ENCODE measurements at places on chromosomes 7 and 10.

DNA sequence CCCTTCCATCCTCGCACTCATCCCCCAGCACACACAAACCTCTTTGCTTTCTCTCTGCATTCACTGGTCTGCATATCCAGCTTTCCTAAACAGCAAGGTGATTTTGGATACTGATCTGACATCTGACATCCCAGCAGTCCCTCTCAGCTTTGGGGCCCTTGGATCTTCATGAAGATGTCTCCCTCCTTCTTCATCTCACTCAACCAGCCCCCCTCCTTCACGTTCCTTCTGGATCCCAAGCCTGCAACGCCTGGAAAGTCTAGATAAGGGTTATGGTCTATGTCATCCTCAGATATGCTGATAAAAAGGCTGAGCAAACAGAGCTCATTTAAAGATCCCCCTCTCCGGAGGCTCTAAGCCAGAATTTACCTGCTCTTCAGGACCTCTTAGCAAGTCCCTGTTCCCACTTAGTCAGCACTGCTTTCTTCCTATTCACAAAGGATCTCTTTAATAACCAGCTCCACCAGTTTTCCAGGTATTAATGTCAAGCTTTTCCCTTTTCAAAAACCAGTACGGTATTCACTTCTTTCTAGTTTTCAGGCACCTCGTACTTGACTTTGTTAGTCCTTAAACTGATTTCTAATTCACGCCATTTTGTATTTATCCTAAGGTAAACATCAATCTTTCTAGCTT lies 38.9 kb downstream of the CREB3L2 start:
- DNase-seq = no peak

GRCh38 chr7:106022193-106022821 lies 59.2 kb downstream of the CDHR3 start:
- no peak for DNase-seq

- no peak for DNase-seq
Observed at GRCh38 chr10:29881811-29882210, 177.6 kb downstream of the JCAD start.

- DNase-seq = no peak
Observed at GRCh38 chr7:140049339-140050024, 13.3 kb downstream of the PARP12 start.

DNA sequence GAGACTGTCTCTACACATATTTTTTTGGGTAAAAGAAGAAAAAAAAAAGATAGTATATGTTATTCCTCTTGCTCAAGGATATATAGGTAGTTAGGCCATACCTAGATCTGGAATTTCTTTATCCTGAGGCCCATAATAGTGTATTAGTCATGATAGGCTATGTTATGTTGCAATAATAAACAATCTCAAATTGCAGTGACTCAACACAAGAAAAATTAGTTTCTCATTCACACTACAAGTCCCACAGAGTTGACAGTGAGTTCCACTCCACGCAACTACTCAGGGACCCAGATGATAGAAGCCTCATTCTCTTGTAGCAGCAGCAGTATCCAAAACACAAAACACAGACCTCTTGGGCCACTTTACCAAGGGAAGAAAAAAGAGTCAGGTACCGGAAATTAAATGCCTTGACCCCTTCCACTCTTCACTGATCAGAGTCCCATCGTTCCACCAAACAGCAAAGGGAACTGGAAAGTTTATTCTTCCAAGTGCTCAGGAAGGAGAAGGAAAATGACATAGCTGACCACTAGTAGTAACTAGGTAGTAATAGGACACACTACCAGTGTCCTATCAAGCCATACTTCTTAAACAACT lies 7.4 kb upstream of the C10orf67 start:
- no peak for DNase-seq

DNA sequence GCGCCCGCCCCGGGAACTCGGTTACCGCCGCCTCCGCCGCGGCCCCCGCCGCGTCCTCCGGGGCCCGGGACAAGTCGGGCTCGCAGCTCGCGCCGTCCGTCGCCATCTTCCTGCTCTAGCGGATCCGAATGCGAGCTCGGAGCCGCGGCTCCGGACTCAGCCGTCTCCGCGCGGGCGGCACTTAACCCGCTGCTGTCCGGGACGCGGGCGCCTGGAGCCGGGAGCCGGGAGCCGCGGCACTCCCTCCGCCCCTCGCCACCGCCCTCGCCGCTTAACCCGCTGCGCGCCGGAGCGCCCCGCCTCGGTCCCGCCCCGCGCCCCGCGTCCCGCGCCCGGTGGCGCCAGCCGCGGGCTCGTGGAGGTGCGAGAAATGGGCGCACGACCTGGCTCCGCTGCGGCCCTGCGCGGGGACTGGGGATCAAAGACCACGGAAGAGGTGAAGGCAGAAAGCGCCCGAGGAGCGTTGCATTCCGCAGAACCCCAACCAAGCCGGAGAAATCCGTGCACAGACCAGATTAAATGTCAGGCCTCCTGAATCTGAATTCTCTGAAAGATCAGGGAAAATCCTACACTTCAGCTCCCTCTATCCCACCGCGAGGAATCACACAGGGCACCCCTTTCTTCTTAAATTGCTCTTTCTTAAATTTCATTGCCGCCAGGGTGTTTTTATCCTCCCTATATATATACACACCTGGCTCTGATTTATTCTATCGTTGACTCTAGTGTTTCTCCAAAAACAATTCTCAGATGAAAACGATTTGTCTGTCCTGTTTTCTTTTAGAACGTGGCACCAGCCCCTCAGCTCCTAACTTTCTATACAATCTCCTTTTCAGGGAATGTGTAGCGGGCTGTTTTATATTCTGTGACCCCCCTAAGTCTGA lies at the start of gene CTTNBP2:
TSS of gene CTTNBP2 (minus strand) at position 132 of the 881 bp plus-strand sequence. CDS start at position 106, 26 bp downstream.
- DNase-seq = no peak

- DNase-seq = peak; percentile 78
Observed at GRCh38 chr10:97336942-97337831, 2.7 kb upstream of the FRAT2 start.

- DNase-seq = no peak
Observed at GRCh38 chr7:12941512-12941911, 254.1 kb downstream of the ARL4A start.

DNA sequence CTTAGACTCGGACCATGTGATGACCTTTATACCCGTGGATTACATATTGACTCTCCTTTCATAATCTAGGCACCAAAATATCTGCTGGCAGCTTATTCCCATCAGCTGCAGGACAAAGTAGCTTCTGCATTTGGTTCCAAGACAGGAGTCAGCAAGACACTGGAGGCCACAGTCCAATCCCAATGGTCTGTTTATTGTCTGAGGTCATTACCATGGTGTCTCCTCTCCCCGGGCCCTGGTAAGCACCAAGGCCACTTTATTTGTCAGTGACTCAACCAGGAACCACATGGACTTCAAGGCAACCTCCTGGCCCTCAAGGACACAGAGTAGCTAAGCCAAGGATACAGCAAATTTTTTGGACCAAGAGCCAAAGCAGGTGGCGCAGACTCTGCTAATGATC lies 36.1 kb downstream of the KCNMA1 start:
- no peak for DNase-seq

DNA sequence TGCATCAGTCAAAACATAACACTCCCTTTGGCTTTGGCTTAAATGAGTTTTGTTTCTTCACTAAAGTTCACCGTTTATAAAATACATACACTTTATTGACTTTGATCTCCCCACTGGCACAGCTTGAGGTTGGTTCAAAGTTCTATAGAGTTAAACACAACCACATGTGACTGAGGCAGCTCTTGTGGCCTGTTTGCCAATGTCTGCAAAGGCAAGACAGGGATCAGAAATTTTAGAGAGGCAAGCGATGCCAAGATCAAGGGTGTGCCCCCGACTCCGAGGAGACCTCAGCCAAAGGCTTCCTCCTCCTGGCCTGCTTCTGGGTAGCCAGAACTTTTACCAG lies 129.8 kb upstream of the JCAD start:
- DNase-seq = no peak

- DNase-seq = no peak
Observed at GRCh38 chr7:99562832-99563231, 4.4 kb downstream of the ZNF655 start.

DNA sequence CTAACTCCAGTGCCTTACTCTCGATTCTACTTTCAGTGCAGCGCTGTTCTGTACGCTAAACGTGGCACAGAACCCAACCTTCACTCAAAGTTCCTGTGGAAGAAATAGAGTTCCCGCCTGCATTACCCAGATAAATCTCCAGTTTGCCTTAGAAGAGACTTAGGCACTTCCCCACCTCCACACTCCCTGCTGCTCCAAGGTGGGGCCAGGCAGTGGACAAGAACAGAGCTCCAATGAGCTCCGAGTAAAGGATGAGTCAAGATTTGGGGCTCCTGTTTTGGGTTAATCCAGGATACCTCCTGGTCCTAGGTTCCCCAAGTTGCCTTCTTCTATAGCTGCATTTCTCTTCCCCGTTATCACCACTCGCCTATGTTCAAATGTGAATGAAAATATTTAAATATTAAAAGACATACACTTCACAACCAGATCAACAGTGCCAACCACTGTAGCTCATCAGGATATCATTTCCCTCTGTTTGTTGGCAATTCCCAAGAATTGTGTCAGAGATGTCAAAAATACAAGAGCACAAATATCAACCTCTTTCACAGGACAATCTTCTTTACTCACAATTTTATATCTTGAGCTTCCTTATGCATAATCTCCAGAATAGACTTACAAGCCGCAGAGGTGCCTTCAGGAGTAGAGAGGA lies 48.0 kb downstream of the MALSU1 start:
- DNase-seq = no peak

DNA sequence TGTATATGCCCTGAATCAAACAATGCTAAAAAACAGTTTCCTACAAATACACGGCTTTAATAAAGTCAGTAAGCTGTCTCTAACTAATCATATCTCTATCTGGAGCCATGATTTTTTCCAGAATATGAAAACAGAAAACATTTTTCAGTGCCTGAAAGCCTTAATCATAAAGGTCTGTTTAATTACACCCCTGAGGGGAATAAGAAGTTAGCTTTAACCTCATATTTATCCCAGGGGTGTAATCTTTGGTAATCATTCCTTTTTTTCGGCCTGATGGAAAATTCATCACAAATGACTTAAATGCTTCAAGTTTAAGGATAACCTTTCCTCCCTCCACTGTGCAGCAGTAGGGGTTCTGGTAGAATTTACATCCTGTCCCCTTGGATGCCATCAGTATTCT lies 124.2 kb downstream of the ATE1 start:
- no peak for DNase-seq

- no peak for DNase-seq
Observed at GRCh38 chr7:101820703-101821102, 3.3 kb downstream of the CUX1 start.

DNA sequence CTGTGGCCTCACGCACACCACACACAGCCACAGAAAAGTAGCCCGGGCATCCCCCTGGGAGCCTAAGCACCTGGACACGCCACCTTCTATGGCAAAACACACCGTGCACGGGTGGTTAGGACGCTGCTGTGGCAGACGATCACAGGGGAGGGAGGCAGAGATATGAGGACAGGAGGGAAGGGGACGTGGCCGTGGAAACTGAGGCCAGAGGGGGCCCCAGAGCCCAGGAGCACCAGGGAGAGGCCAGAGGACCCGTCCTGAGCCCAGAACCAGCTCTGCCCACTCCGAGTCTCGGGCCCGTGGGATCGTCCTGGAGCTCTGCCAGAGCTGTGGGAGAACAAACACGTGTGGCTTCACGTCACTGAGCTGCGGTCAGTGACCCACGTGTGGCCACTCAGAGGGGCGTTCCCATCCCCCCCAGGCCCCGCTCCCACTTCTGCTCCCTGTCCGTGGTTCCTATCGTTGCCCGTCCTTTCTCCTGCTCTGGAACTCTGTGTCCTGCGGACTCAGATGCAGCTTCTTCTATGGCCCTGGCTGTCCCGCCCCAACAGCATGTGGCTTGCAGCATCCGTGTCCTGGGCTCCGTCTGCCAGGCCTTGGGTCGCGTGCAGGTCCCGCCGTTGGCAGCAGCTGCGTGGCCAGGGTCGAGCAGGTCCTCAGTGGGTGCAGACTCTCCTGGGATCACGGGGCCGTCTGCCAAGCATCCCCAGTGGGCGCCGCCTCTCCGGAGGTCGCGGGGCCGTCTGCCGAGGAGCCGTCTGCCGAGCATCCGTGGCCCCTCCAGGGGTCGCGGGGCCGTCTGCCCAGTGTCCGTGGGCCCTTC lies 31.0 kb downstream of the GET4 start:
- DNase-seq = no peak

DNA sequence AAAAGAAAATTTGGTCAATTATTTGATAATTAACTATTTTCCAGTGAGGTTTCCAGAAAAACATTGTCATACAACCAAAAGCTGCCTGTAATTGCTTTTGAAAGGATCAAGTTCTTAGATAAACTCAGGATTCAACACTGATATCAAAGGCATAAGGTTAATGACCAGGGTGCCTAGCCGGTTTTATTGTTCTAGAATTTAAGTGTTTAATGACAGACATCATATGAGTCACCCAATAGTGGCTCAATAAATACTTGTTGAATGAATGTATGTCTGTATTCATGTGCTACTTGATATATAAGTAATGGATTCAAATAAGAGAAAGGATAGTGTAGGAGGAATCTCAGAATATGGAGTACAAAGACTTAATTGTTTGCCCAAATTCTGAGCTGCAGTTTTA lies 196.1 kb upstream of the LRGUK start:
- no peak for DNase-seq

DNA sequence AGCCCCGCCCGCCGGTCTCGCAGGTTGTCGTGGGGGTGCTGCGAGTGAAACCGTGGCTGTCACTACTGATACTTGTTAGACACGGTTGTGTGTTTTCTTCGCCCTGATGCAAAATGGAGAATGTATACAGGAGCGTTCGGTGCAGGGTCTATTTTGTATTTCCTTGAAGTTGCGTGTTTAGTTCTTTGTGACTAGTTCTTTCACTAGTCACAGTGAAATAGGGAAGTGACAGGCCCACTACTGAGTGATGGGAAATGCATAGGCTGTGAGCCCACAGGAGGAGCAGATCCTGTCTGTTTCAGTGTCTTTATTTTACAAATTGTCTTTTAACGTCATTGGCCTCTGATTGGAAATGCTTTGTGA lies 675 bp downstream of the ABRAXAS2 start:
- no peak for DNase-seq

GRCh38 chr10:5658871-5659618 lies 7.3 kb downstream of the ASB13 start:
- DNase-seq = no peak

DNA sequence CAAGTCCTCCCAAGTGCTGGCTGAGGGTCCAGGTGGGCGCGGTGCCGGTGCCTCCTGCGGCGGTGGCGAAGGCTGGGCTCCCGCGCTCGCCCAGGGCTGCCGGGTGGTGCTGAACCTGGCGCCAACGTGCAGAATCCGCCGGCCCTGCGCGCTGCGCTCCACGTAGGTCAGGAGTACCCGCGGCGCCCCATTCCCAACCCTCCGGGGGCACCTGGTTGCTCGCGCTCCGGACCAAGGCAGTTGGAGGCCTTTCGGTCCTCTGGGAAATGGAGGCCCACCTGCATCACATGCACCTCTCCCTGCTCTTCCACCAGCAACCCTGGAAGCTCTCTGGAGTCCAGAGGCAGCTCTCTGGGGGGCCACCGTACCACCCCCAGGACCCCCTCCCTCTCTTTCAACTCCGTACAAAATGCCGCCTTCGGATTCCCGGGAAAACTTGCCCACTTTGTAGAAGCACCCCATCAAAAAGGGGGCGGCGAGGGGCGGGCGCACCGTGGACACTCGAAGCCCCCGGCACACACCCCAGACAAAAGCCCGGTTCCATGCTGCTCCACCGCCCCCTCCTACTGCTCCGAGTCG lies 745 bp downstream of the SLC16A9 start:
- no peak for DNase-seq
